ENCODE measurements at places on chromosomes 16 and 17.

- no peak for DNase-seq
Observed at GRCh38 chr17:49224997-49225337, 5.6 kb downstream of the PHOSPHO1 start.

DNA sequence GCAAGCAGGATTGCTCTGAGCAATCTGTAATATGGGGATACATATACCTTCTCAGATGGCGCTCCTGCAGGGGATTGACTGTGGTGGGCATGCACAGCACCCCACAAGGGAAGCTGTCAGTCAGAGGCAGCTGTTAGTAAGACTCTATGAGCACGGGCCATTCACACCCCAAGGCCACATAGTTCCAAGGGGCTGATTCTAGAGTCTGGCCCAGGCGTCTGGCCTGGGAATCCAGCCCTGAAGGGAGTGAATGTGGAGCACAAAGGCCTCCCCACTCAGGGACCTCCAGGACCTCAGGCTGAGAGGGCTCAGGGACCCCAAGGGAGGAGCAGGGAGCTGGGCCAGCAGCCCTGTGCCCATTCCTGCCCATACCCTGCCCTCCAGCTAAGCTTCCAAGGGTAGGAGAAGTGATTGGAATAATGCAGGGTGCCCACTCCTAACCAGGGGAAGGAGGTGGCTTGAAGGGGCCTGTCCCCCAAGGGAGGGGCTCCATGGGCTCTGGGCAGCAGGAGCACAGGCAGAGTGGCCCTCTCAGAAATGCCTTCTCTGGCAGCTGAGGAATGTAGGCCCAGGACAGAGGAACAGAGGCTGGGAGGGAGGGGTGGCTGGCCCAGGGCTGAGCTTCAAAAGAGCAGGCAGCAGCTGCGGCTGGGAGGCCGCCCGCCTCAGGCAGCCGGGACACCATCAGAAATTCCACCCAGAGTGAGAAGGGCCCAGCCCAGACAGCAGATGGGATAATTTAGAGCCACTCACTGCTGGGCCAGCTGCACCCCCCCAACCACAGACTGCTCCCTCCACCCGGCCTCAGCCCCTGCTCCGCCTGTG is 48.9 kb upstream of the MRPS23 start:
- DNase-seq: no peak

DNA sequence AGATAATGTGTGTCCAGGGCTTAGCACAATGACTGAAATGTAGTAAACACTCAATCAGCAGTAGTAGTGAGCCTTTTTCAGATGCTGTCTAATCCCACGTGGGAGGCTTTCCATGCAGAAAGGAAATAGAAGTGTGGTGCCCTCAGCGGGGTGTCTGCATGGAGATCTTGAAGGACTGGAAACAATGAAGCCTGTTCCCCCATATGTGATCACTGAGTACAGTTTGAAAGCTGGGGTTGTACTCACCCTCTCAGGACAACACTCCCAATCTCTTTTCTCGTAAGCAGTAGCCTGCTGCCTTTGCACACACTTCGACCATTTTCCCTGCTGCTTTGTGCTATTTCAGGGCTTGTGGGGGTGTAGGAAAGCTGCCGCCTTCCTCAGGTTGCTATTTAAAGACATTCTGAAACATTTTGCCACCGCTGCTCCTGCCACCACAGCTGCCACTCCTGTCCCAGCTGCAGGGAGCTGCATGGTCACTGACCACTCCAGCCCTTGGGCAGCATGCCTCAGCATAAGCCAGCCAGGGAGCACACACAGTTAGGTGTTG is 40.6 kb upstream of the HAS3 start:
- no peak for DNase-seq

GRCh38 chr16:71373073-71373472 is 14.6 kb downstream of the CALB2 start:
- DNase-seq: no peak

- no peak for DNase-seq
Observed at GRCh38 chr17:69492410-69493071, 78.0 kb downstream of the MAP2K6 start.

DNA sequence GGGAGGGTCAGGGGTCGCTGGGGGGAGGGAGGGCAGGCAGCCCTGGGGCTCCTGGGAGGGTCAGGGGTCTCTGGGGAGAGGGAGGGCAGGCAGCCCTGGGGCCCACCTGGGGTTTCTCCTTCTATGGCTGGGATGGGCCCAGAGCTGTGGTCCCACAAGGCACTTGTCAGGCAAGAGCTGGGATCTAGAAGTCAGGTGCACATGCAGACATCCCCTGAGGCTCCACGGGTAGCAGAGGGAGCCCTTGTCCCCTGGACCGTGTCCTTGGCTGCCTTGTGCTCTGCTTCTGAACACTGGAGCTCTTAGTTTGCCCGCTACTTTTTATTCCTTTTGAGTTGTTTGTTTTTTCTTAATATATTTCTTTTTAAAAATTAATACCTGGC is 1.8 kb downstream of the TUBB3 start:
- DNase-seq: no peak

- no peak for DNase-seq
Observed at GRCh38 chr17:72004011-72004427, 116.8 kb upstream of the SOX9 start.

GRCh38 chr17:4185656-4186055 is 42.7 kb downstream of the CYB5D2 start:
- DNase-seq: no peak

DNA sequence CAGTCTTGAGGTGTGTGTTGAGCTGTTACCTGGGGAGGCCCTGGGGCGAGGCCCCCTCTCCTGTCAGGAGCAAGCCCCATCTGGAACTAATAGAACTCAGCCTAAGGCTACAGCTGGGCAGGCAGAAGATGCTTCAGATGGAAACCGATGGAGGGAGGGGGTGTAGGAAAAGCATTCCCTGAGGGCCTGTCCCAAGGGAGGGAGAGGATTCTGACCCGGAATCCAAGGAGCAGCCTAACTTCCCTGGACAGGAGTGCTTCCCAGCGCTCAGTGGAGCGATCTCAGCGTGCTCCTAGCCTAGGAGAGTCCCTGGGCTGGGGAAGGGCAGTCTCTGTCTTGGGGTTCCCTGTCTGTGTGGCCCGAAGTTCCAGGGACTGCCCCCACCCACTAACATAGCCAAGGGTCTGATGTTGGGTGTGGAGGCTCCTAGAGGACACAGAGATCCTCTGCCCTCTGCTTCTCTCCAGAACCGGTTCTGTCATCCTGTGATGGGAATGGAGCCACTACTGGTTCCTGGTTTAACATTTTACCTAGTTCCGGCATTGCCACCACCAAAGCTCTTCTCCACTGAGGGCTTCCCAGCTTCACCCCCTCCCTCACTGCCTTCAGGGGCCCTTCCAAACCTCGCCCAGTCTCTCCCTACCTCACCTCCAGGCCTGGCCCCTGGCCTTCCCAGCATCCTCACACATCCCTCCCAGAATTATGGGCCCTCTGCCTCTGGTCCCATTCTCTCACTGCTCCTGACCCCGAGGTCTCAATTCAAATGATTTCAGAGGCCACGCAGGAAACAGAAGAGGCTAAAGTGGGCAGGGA is 58.7 kb downstream of the RTN4RL1 start:
- no peak for DNase-seq
